ENCODE measurements at places on chromosomes 2 and 18.

DNA sequence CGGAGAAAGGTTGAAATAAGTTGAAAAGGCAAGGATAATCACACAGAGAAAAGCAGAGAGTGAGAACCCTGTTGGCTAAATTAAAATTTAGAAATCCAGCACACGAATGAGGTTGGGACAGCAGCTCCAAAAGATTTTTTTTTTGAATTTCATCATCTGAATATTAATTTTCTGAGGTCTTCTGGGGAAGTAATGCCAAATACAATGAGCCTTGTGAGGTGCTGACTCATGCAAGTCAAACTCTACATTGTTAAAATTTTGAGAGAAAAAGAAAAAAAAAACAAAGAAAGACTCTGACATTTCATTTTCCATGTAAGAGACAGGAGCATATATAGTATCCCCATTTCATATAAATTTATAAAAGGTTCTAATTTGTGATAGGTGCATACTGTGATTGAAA is 614.2 kb upstream of the CDH2 start:
- DNase-seq, result no peak

DNA sequence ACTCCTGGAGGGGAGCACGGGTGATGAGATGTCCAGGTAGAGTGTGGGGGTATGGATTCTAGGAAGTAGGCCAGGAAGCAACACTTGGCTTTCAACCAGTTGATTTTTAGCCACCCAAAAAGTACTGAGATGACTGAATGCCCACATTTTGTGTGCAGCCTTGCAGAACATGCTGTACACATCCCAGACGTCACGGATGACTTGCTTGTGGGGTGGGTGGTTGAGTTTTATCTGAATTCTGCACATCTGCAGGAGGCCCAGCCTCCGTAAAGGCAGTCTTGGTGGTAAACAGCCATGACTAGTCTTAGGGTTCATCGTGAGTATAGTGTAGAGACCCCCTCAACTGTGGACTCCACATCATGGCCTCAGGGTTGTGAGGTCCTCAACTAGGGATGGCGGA is 53.3 kb upstream of the CCDC195 start:
- no peak for DNase-seq

DNA sequence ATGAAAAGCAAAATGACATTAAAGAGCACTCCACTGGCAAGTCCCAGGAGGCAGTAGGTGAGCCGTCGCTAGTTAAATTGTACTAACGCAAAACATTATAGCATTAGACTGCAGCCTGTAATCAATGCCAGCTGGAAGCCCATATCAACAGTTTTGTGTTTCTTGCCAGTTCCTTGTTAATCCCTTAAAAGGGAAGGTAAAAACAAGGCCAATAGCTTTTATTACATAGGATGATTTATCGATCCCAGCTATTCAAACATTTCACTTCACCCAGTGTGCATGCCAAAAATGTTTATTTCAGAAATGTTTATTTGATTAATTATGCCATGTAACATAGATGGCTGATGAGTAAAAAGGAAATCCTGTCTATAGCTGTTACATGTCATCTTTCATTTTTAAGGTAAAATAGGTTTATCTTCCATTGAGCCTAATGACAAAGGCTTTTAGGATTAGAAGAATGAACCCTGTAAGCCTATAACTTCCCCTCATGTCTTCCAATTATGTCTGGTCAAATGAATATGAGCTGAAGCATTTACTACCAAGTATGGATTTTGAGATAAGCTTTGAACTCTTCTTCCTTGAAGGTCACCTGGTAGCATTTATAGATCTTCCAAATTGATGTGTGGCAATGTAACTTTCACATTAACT is 591.2 kb downstream of the RNF144A start:
- no peak for DNase-seq

DNA sequence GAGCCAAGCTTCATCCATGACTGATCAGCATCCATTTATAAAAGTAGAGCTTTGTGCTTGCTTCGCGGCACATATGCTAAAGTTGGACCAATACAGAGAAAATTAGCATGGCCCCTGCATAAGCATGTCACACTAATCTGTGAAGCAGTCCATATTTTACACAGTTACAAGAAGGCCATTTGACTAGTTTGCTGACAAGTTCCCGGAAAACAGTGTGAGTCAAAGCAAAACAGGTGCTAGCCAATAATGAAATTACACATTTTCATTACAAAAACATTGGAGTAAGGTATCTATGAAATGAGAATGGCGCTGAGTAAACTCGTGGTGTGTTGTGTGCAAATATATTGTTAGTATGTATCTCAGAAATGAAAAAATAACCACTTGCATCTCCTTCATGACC is 4.7 kb downstream of the ANKRD62 start:
- DNase-seq, result no peak

GRCh38 chr2:191927319-191927867 is 80.5 kb upstream of the CAVIN2 start:
- no peak for DNase-seq

GRCh38 chr2:18455236-18455862 is 105.1 kb downstream of the RDH14 start:
- no peak for DNase-seq

- DNase-seq, result no peak
Measured at GRCh38 chr18:59015531-59016152, 124.0 kb upstream of the SEC11C start.

DNA sequence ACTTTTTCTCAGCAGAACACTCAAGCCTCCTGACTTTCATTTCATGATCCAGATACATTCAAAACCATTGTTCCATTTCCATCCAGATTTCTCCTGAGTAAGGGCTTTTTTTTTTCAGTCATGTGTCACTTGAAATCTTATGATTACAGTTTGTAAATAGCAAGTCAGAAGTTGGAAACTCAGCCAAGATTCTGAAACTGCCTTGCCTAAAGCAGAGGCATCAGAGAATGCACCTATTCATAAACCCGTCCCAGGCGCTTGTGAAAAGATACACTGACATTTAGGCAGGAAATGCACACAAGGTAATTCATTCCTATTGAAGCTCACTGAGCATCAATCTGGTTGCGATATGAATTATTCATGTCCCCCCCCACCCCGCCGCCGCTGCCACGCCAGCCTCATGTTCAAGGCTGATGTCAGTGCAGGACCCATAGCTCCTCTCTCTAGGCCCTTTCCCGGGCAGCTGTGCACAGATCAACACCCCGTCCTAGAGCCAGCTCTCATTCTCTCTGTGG is 30.4 kb upstream of the MGAT4A start:
- no peak for DNase-seq

DNA sequence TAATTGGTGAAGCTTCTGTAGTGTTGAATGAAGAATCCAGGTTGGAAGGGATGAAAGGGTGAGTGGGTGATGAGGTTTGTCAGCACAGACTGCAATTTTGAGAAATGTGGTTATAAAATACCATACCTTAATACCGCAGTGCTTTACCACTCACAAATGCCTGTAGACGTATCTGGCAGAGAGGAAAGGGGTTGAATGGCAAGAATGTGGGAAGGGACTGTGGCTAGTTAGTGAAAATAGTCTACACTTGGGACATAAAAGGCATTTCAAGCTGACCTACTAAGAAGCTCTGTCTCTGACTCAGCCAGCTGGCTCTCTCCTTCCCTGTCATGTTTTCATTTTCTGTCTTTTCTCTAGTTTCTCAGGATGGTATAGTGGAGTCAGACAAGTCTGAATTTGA is 25.1 kb downstream of the CDK15 start:
- DNase-seq, result no peak

GRCh38 chr2:208311321-208311720 is 45.3 kb downstream of the PIKFYVE start:
- DNase-seq, result no peak

GRCh38 chr18:47758000-47758399 is 172.5 kb downstream of the SMAD2 start:
- DNase-seq, result no peak

GRCh38 chr2:201343559-201343958 is 13.6 kb downstream of the FLACC1 start:
- no peak for DNase-seq

DNA sequence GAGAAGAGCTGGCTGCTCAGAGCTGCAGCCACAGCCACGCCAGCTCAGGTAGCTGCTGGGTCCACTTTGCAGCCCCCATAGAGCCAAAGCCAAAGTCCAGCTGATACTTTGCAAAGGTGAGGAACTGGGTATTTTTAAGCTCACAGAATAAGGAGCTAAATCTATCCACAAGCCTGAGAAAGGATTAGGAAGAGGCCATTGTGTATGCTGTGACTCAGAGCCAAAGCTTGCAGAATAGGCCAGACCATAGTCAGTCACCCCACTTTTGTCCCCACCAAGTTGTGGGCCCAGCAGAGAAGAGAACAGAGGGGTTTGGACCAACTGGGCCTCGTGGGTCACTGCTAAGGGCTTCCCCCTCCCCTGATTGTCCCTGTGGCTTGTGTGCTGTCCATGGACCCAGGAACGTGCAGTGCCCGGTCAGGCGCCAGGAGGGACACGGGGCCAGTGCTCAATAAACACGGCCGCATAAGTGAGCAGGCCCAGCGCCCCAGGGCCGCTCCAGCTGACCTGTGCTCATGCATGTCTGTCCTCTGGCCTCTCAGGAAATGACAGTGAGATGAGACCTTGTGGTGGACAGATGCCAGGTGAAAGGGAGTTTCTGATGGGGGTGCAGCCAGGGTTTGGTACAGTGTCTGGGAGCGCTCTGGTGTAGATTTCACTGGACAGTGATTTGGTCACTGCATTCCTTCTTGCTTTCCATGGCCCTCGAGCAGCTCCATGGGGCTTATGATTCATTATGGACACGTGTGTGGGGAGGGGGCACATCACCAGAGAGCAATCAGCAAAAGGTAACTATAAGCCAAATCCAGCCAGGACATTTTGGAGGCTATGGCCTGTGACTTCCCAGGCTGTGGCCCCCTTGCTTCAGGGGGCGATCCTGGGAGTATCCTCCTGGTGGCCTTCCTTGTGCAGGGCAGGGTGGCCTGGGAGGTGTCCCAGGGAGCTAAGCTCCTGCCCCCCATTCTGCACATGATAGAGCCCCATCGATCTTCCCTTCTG is 31.3 kb downstream of the MAL start:
- DNase-seq, result no peak

- DNase-seq, result no peak
Measured at GRCh38 chr18:74689251-74689650, 91.6 kb downstream of the ZNF407 start.

GRCh38 chr18:9708434-9709303 is 568 bp downstream of the RAB31 start:
- no peak for DNase-seq

DNA sequence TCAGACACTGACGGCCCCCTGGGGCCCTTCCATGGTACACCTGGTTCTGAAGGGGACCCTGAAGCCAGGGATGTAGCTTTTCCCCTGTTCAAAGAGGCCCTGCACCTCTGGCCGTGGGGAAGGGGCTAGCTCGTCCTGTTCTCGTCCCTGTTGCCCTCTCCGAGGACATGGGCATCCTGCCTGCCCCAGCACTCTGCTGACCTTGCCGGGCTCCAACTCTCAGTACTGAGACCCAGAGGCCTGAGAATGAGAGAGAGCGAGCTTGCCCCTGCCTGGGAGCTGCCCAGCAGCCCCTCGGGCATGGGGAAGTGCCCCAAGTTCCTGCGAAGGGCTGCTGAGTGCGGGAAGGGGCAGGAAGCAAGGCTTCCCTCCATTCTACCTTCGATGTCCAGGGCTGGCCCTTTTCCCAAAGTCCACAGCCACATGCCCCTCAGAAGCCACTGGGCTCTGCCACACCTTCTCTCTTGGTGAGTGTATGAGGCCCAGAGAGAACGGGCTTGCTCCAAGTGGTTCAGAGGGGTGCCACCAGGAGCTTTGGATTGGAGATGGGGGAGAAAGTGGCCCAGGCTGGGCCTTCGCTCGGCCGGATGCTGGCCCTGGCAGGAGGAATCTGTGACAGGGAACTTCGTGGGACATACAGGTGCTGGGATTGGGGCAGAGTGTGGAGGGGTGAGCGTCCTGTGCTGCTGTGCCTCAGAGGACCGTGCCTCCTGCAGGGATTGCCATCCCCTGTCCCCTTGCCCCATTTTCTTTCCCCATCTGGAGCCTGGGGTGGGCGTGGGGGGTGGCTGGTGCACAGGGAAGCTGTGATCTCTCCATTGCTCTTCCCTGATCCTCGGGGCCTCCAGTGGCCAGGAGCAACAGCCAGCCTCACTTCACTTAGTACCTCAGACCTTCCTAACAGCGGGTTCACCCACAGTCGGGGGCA is 50.8 kb downstream of the KCNIP3 start:
- no peak for DNase-seq

GRCh38 chr2:240455647-240456446 is 20.4 kb downstream of the GPC1 start:
- no peak for DNase-seq

DNA sequence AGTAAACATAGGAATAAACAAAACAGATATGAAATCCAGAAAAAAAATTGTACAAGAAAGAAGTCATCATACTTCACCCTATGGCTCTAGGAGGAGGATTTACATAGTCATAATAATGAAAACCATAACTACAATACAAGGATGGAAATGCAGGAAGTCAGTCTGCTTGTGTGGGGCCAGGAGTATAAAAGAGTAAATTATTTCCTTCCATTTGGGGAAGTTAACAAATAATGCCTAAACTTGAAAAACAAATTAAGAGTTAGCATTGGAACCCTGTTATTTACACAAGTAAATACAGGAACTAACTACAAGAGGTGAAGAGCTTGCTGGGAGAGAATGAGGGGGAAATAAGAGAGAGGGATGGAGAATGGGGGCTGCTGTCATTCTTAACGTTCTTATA is 15.4 kb downstream of the TMEM163 start:
- no peak for DNase-seq

DNA sequence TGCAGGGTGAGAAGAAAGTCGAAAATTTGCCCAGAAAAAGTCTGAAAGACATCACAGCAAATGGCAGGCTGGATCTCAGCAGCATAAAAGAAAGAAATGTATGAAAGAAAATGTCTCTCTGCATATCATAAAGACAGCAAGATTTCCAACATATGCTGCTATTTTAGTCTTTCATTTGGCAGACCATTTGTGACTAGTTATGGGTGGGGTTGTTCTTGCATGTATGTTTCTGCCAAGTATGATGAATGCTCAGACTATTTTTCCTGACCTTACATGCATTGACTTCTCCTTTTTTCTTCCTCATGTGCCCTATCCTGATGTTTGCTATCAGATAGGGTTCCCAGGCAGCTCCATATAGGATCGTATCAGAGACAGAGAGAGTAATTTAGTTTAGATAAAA is 58.5 kb upstream of the PARD3B start:
- no peak for DNase-seq

GRCh38 chr2:101828673-101829334 is 131.3 kb downstream of the MAP4K4 start:
- DNase-seq, result no peak

- no peak for DNase-seq
Measured at GRCh38 chr2:81675641-81676040, 1371.1 kb upstream of the LRRTM1 start.

- no peak for DNase-seq
Measured at GRCh38 chr2:65199891-65200290, 27.7 kb upstream of the ACTR2 start.

- DNase-seq, result no peak
Measured at GRCh38 chr2:151381266-151381665, 23.9 kb downstream of the TNFAIP6 start.

GRCh38 chr2:185813707-185814106 is 75.1 kb downstream of the FSIP2 start:
- DNase-seq, result no peak
